Mesothelial cell of epicardium (in vitro differentiated cells): ENCODE measurements at places on chromosomes 5 and 9.

- H3K4me3 ChIP-seq = peak overlapping the region; percentile 7
- peak overlapping the region; percentile 16 for H3K27ac ChIP-seq
- peaks cover 5% of the 10 kb centered on the region for H3K36me3 ChIP-seq
- DNase-seq = peak; percentile 47
- H3K27me3 ChIP-seq = peaks cover 52% of the 10 kb centered on the region
These were observed 115.4 kb downstream of the HSD17B3 start for GRCh38 chr9:96186591-96187011.

DNA sequence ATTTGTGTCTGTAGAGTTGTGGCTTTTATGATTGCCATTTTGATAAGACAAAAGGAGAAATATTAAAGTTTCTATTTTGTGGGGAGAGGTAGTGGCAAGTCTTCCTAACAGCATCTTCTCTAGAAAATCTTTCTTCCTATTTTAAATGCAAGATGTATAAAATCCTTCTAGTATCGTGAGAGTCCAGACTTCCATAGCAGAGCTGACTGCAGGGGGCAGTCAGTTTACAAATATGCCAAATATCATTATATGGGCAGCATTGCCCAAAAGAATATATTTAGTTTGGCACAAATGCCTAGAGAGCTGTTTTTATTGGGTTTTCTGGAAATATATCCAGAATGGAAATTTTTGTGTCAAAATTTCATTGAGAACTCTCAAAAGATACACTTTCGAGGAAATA is 82.1 kb upstream of the ALDH1A1 start:
- H3K4me3 ChIP-seq = no peak overlapping the region
- H3K4me1 ChIP-seq = peaks cover 27% of the 10 kb centered on the region
- no peaks in the 10 kb centered on the region for H3K36me3 ChIP-seq
- no peak for DNase-seq
- no peak overlapping the region for H3K27ac ChIP-seq

DNA sequence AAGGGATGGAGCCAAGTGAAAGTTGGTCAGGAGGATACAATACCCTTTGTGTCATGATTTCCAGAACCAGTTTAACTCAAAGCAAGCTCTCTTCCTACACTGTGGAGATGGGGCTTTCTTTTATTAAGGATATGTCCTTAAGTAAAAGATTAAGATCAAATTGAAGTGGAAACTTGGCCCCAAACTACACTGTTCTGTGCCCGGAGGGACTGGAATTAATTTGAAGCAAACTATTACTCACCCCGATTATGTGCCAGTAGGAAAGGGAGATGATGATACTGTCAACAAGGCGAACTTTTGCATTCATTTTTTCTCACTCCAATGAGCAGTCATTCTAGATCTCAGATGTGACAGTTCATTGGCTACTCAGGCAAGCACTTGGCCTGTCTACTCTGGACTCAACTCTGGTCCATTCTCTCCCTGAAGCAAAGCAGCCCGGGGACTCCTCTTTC is 186.7 kb downstream of the NTRK2 start:
- no peaks in the 10 kb centered on the region for H3K27me3 ChIP-seq
- H3K27ac ChIP-seq = no peak overlapping the region
- DNase-seq = no peak
- peaks cover 54% of the 10 kb centered on the region for H3K4me1 ChIP-seq
- H3K36me3 ChIP-seq = no peaks in the 10 kb centered on the region

- no peaks in the 10 kb centered on the region for H3K27me3 ChIP-seq
- no peaks in the 10 kb centered on the region for H3K36me3 ChIP-seq
- H3K4me3 ChIP-seq = no peak overlapping the region
- no peak overlapping the region for H3K27ac ChIP-seq
These were observed 1600.9 kb upstream of the C9orf72 start for GRCh38 chr9:29174136-29174535.

GRCh38 chr9:135443797-135444425 is 35.7 kb upstream of the PPP1R26 start:
- no peak overlapping the region for H3K4me3 ChIP-seq
- no peak overlapping the region for H3K27ac ChIP-seq
- no peaks in the 10 kb centered on the region for H3K36me3 ChIP-seq
- peaks cover 2% of the 10 kb centered on the region for H3K27me3 ChIP-seq

DNA sequence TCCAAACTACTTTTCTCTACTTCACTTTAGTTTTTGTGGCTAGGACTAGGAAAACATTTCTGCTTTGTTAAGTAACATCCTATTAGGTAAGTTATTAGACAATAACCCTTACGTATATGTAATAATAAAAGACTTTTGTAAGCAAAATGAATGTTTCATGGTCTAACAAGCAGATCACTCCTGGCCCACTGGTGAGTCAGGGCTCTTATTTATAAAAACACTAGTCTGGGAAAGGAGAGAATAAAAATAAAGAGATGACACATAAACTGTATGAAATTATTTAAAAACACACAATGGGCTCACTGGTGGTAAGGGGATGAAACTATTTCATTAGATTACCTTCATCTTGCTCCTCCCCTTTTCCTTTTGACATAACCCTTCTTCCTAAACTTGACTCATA is 2212.2 kb upstream of the ACO1 start:
- H3K4me1 ChIP-seq = no peaks in the 10 kb centered on the region
- H3K27me3 ChIP-seq = peaks cover 3% of the 10 kb centered on the region
- no peak for DNase-seq
- H3K27ac ChIP-seq = no peak overlapping the region
